ENCODE measurements at places on chromosomes 11 and 22.

DNA sequence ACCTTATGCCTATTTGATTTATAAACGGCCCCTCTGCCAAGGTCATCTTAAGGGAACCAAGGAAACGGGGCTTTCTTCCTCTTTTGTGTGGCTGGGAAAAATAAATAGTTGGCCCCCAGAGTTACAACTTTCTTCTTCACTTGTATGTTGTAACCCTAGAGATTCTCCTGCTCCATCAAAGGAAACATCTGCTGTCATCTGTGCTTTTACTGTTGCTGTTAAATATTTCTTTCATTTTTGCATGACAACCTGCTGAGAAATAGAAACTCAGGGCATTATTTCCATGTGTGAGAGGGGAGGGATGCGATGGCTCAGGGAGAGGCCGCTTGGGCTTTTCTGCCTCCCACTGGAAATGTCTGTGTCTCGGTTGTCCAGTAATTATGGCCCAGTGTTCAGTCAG, 21.8 kb upstream of the CDC42EP2 start:
- DNase-seq, result no peak

GRCh38 chr22:25621986-25622385, 57.5 kb downstream of the GRK3 start:
- no peak for DNase-seq

DNA sequence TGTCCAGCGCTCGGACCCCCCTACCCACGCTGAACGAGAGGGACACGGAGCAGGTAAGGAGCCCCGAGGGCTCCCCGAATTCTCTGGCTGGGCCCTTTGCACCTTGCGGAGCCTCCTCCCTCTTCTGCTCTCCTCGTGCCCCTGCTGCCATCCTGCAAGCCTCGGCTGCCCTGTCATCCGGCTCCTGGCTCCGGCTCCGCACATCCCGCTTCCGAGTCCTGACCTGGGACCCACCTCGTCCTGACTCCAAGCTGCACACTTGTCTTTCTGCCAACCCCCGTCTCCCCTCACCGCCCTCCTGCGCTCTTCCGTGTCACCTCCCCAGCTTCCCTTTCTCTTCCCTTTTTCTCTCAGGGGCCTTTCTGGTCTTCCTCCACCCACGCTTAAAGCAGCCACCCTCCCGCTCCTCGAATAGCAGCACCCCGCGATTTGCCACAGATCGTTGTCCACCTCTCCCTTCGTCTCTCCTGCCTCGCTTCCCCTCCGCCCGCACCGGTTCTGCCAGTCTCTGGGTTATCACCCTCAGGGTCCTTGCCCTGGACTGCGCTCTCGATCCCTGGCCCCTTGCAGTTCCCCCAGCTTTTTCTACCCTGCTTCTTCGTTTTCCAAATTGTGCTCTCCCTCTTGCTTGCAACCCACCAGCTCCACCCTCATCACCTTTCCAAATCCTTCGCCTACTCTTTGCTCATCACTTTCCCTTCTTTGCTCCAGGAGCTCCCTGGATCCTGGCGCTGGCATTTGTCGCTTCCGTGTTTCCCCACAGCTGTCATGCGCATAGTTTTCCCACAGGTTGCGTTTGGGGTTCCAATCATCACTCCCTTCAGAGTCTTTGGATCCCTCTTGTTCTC, 822 bp downstream of the MARK2 start:
- no peak for DNase-seq

GRCh38 chr11:69765498-69765995, 9.6 kb downstream of the FGF4 start:
- DNase-seq, result no peak
